Upper lobe of right lung (tissue), 1 donor: ENCODE measurements at places on chromosomes 7 and 10. TPM values are rescaled to one million over a fixed set of nuclear protein-coding genes. Genes with fewer than 3 reads are reported as not detected.

GIMAP6 gene
- total RNA-seq, result 61.7 TPM

ANKRD30A gene
- total RNA-seq, result 0.12 TPM

ADAP1 gene
- 30.7 TPM for total RNA-seq

INSYN2A gene
- total RNA-seq, result 0.14 TPM

PLXNA4 gene
- 7.2 TPM for total RNA-seq

DNA sequence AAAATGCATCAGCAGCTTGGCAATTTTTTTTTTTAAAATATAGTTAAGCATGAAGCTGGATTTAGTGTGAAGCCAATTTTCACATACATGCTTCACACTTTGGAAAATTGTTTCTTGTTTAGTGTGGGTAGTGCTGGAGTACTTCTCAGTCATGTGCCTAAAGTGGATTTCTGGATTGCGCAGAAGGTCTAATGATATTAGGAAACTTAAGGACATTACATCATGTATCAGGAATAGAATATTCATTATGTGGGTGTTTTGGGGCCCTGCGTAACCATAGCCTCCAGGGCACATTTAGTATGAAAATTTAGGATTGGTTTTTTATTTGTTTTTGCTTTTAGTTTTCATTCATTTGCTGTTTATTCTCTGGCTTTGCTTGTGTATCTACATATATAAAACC is 28.8 kb upstream of the BNIP3 start:
- DNase-seq, result no peak

DNA sequence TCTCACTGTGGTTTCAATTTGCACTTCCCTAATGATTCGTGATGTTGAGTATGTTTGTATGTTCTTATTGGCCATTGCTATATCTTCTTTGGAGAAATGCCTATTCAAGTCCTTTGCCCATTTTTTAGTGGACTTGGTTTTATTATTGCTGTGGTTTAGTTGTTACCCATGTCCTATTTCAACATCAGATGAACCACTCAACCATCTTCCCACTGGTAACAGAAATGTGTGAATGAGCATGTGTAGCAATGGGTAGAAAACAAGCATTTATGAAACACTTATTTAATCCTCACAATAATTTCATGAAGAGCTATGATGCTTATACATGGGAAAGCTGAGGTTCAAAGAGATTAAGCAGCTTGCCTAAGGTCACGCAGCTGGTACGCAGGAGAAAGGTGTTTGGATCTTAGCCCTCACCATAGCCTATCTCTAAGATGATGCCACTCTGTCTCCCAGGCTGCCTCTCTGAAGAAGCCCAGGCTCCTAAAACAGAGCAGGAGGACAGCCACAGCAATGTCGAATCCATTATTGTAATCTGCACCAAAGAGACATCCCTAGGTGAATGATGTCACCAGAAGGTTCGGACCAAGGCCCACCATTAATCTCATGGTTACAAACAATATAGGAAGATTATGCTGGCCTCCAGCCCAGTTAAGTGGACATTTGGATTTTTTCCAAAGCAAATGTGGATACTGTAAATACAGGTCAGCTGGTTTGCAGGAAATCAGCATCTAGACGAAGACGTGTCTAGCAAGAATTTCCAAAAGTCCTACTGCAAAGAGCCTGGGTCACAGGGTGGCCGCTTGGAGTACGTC is 447.6 kb upstream of the ZMIZ1 start:
- DNase-seq, result no peak

- DNase-seq, result peak; percentile 71
Measured at GRCh38 chr10:102504179-102504975, 605 bp downstream of the SUFU start.

- DNase-seq, result no peak
Measured at GRCh38 chr10:20897146-20897825, at the start of gene NEBL. Gene NEBL (minus strand): TSS chr10:20897311. CDS start chr10:20897205, 106 bp downstream.

GRCh38 chr7:100555701-100556100 is 16.7 kb downstream of the AGFG2 start:
- DNase-seq, result no peak

DNA sequence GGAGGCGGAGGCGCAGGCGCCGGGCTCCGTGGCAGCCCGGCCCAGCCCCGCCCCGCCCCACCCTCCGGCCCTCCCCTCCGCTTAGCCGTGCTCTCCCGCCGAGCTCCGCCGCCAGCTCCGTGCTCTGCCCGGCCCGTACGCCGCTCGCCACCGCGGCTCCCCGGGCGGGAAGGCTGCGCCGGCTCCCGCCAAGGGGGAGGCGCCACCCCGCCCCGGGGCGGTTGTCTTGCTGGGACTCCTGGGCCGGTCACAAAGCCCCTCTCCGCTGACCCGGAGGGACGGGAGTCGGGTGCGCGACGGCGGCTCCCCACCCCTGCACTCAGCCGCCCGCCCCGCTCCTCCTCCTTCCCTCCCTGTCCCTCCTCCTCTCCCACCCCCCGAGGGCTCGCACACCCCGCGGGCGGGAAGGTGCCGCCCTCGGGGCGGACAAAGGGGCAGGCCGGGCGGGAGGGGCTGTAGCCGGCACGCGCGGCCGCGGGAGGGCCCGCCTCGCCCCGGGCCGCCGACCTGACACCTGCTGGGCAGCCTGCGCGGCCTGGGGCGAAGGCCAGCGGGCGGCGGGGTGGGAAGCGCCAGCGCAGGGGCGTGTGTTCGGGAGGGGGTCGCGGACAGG is 11.5 kb upstream of the SP8 start:
- peak; percentile 86 for DNase-seq
